NCI-H1694 treated with DMSO at 0.1 percent for 48 hours (cell line): ENCODE measurements at places on chromosomes 12 and 14.

DNA sequence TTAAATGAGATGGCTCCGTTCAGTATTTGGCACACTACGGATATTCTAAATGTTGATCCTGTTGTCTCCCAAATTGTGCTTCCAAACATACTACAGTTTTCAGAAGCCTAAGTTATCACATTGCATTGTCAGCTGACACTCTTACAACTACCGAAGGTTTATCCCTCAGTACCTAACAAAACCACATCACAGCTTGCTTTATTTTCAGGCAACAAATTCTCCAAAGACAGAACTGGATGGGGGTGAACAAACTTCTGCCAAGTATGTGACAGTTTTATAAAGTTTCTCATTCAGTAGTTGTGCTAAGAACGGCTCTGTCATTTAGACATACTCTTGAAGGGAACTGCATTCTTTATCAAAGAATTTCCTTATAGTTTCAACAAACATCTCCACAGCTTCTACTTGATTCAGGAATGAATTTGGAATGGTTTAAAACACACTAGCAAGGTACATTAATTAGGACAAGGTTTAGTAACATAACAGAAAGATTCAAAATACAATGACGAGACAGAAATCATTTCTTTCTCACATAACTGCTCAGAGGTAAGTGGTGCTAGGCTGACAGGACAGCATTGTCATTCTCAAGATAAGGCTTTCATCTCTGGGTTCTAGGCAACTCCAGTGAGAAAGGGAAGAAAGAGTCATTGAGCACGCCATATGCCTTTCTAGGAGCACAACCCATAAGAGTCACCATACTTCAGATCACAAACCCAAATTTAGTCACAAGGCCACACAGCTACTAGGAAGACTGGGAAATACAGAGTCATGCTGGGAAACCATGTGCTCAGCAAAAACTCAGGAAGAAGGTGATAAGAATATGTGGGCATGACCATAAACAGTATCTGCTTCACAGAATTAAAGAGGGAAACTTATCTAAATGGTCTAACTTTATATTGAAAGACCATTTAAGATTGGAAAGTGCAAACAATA lies 100.7 kb downstream of the DUSP6 start:
- no peak for DNase-seq

DNA sequence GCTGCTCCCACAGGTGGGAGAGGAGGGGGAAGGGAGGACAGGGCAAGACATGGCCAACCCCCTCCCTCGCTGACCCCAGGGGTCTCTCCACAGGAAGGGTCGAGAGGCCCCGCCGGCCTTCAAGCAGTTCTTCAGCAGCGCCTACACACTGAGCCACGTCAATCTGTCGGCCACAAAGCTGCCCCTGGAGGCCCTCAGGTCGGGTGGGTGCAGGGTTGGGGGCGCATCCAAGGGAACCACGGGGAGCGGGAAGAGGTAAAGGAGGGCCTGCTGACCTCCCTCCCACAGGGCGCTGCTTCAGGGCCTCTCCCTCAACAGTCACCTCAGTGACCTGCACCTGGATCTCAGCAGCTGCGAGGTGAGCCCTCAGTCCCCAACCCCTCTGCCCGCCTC lies 6.1 kb downstream of the CARMIL3 start:
- DNase-seq, result no peak

DNA sequence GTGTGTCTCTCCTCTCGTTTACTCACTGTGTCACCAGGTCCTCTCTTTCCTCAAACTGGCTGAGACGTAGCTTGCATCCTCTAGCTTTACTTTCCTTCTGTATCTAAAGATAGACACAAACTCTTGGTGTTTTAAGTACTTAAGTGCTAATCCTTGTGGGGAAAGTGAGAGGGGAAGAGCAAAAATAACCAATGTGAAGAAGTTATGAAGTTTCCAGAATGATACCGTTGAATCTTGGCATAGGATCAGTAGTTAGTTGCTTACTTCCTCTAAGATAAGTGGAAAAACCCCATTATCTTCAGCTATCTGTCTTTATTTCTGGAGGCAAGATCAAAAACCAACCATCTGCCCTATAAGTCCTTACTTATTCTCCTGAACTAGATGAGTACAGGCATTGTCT lies 10.6 kb downstream of the FAR2 start:
- no peak for DNase-seq

GRCh38 chr12:25833657-25834056 lies 124.8 kb upstream of the RASSF8 start:
- no peak for DNase-seq

- DNase-seq, result no peak
These were observed 3.5 kb downstream of the B3GNT4 start for GRCh38 chr12:122206976-122207375.

GRCh38 chr12:112986291-112986800 lies 8.0 kb downstream of the OAS2 start:
- no peak for DNase-seq

DNA sequence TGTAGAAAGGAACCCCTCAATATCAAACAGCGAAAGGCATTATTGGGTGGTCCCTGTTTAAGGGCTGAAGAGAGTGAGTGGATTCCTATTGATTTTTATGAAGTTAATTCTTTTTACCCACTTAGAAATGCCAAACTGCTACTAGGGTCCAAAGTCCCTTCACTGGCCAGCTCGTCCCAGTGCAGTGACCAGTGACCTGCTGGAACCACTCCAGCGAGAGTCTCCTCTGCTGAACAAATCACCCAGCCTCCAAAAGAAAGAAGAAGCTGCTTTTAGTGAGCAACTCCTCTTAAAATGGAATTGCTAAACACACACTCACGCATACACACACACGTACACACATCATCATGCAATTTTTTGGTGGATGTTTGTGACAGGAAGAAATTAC lies 198.2 kb upstream of the PLEKHG7 start:
- no peak for DNase-seq

DNA sequence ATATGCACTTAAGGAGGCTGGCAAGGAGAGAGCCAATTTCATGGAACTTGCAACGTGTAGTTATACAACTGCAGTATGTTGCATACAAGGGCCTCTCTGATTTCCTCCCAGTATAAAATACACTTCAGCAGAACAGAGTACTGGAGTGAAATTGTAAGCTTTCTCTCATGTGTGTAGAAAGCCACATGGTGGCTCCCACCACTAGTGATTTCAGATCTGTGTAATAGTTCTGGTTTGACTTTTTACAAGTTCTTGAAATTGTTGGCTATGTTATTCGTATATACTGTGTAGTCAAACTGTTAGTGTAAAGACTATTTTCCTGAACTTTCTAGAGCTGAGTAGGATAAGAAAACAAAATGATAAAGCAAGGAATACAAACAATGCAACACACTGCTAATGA lies 16.4 kb upstream of the LMO3 start:
- no peak for DNase-seq

- no peak for DNase-seq
These were observed 224.1 kb downstream of the BCAT1 start for GRCh38 chr12:24724814-24725213.

DNA sequence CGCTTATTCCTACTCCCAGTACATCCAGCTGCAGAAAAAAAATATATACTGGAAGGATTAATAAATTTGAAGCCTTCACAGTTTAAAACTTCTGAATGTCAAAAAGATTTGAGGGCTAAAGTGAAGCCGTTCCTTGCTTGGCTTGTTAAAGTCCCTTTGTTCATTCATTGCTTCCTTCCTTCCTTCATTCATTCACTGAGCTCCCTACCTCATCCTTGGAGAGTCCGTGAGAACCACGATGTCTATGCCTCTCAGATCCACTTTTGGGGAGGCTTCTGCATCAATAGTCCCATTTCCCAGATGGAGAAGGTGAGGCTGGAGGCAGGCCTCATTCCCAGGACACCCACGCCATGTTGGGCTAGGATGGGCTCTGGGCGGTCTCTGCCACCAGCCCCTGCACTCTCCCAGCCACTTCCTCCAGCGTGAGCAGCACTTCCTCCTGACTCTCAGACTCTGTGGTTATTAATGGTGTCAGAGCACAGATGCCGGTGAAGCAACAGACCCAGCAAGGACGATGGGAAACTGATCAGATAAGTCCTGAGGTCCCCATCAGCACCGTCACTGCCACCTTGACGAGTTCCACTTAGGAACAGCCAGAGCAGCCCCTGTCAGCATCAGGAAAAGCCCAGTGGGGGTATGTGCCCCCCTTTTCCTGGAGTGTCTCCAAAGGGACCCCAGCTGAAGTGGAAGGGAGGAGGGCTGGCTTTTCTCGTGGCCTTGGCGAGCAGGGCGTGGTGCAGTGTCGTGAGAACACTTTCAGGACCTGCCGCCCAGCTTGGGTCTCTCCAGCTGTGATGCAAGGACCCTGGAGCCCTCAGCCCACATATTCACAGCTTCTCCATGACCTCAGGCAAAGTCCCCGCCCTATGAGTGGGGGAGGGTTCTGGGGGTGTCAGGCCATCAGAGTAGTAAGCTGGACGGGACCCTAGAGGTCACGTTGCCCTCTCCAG lies 21.2 kb downstream of the ASB2 start:
- no peak for DNase-seq

DNA sequence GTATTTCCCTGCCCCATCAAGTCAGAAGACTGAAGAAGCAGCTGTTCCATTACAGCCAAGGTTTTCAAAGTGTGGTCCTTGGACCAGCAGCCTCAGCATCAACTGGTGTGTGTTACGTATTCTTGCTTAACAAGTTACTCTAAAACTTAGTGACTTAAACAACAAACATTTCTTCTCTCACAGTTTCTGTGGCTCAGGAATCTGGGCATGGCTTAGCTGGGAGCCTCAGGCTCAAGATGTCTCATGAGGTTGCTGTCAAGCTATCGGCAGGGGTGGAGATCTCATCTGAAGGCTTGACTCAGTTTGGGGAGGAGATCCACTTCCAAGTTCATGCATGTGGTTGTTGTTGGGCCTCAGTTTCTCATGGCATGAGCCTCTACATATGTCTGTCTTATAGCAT lies 174.5 kb downstream of the KTN1 start:
- no peak for DNase-seq

- DNase-seq, result no peak
These were observed 362.1 kb downstream of the RAD51B start for GRCh38 chr14:68181519-68182326.

DNA sequence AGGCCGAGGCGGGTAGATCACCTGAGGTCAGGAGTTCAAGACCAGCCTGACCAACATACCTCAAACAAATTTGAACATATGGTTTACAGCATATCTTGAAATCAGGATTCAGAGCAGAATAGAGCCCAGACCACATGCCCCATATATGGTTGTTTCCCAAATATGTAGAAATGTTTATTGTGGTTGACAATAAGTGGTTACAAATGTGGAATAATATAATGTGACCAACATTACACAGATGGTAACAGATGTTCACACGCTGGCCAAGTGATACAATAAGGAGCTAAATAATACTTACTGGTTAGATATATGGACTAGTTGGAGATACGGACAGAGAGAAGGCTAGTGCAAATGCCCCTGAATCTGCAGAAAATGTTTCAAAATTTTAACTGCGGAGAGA lies 85.3 kb downstream of the MAPKAPK5 start:
- no peak for DNase-seq

- peak; percentile 38 for DNase-seq
These were observed 559 bp downstream of the SYNJ2BP start for GRCh38 chr14:70416338-70416724.

DNA sequence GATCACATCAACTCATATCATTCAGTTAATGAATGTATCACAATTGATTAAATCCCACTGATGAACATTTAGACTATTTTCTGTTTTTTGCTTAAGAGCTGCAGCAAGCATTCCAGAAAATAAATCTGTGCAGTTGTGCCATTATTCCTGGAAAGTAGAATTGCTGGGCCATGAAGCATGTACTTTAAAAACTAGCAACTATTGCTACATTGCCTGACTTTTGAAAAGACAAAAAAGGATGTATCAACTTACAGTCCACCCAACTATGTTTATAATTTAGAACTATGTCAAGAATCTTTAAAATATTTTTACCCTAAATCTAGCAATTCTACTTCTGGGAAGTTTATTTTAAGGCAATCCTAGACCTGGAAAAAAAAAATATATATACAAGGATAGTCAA lies 33.4 kb upstream of the ERGIC2 start:
- no peak for DNase-seq

- peak; percentile 42 for DNase-seq
These were observed 429.3 kb upstream of the SOX5 start for GRCh38 chr12:24378548-24379407.

- no peak for DNase-seq
These were observed 90.4 kb downstream of the TMEM121 start for GRCh38 chr14:105616802-105617192.

DNA sequence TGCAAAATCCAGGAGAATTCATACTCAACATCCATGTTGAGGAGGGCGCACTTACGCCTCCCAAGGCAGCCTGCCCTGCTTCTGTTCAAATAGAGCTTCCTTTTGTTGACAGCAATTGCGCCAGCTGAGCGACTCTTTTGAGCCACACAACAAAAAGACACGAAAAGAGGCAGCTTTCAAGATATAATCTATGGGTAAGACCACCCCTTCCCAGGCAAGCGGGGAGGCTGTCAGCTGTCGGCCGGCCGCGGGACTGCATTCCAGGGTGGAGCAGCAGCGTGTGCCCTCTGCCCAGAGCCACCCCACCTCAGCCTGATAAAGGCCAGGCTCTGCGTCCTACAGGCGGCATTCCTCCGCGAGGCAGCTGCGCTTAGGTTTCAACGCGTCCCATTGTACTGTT lies 15.8 kb upstream of the STAB2 start:
- DNase-seq, result no peak

DNA sequence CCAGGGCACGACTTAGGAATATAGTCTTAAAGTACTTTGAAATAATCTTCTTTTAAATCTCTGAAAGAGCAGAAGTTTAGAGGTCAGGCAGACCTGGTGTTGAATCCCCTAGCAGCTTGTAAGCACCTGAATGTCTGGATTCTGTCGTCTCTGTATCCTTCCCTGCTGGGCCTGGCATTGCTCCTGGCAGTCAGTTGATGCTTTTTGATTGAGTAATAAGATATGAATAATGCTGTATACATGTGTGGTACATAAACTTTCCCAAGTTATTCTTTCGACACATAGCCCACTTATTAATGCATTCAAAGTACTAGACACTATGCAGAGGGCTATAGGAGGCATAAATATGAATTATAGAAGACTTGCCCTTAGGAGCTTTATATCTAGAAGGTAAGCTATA lies 31.4 kb downstream of the EVL start:
- no peak for DNase-seq
